ENCODE measurements at places on chromosomes 6 and 20.

DNA sequence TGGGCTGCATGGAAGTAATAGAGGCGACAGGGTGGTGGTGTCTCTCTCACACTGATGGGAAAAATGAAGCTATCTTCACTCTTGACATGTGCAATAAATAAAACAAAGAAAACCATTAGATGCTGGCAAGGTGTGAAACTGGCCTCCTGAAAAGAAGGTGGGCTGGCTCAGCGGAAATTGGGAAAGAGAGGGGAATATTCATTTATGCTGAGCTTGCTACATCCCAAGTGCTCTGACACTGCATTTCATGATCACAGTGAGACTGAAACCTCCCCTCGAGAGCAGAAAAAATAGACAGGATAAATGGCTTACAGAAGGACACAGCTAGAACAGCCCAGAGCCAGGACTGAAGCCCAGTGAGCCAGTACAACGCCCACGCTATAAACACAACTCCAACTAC, 112.1 kb upstream of the SMLR1 start:
- no peak for DNase-seq

DNA sequence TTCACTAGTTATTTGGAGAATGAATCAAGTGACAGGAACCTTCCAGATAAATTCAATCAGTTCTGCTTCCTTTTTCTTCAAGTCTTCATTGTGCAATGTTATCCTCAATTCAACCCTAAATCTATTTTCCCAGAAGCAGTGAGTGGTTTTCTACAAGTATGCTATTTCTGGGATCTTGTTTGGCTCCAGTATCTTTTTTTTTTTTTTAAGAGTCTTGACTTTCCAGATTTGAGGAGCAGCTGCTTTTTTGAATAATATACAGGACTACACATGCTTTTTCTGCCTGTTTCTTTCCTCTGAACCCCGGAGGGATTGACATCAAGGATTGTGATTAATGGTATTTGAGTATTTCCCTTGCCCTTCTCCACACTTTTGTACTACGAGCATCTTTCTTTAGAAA, 339.2 kb upstream of the JAG1 start:
- DNase-seq, result no peak

GRCh38 chr6:124036384-124036783, 232.7 kb downstream of the NKAIN2 start:
- DNase-seq, result no peak

DNA sequence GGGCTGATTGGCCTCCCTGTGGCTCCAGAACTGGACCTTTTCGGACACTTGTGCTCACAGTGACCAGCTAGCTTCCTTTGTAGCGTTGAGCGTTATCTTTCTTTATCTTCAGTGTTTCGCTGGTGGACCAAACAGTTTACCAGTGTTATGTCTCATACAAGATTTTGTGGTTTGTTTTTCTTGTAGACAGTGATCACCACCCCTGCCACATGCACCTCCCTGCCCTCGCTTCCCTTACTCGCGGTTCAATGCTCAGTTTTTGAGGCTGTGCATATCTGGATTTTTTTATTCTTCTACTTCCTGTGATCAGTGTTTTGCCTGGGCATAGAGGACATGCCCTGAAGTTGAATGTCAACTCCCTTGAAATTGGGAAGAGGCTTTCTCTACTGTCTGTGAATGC, 16.4 kb downstream of the MYT1 start:
- no peak for DNase-seq

DNA sequence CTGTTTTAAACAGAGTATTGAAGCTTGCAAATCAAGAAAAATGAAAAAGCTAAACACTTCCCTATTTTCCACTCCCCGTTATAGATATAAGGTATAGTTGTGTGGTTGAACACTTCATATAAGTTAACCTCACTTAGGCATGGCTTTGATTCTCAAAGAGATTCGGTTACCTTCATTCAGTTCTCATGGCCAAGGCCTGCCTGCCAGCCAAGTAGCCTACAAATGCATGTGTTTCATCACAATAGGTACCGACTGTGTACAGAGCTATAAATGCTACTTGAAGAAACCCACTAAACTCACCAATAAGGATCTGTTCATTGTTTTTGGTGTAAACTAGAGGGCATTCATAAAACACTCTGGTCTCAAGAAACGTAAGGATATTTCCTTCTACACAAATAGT, 27.8 kb downstream of the PM20D2 start:
- DNase-seq, result no peak

- no peak for DNase-seq
Measured at GRCh38 chr6:57048577-57048976, 2.1 kb downstream of the KIAA1586 start.

GRCh38 chr6:137731960-137732616, 135.0 kb upstream of the TNFAIP3 start:
- no peak for DNase-seq

DNA sequence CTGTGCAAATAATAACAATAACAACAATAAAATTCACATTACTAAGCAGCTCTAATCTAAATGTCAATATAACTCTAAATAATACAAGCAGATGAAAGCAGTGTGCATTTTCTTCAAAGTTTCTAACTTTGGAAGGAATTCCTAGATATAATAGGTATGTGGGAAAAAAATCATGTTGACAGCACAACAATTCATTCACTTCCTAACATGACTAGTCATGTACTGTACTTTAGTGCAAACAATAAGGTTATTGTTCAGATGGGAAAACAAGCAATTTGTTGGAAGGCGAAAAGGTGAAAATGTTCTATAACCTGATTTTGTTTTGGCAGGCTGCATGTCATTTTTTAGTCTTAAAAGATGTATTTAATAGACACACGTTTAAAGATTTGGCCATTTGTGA, 484.3 kb upstream of the JAG1 start:
- DNase-seq, result no peak

GRCh38 chr6:15546591-15546990, 116.2 kb downstream of the DTNBP1 start:
- no peak for DNase-seq

DNA sequence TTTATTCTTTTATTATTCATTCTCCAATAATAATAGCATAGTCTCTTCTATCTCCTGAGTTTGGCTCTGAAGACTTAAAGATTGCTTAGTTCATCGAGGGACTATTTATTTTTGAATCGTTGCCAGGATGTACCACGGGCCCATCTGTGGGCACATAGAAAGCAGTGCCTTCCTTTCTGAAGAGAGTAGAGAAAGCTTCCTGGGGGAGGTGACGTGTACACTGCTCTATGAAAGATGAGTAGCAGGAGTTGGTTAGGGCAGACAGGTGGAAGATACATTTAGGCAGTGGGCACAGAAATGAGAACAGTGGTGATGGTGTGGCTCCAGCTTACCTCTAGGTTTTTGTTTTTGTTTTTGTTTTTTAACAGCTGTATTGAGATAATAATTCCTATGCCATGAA, 98.4 kb downstream of the CDKAL1 start:
- DNase-seq, result no peak

DNA sequence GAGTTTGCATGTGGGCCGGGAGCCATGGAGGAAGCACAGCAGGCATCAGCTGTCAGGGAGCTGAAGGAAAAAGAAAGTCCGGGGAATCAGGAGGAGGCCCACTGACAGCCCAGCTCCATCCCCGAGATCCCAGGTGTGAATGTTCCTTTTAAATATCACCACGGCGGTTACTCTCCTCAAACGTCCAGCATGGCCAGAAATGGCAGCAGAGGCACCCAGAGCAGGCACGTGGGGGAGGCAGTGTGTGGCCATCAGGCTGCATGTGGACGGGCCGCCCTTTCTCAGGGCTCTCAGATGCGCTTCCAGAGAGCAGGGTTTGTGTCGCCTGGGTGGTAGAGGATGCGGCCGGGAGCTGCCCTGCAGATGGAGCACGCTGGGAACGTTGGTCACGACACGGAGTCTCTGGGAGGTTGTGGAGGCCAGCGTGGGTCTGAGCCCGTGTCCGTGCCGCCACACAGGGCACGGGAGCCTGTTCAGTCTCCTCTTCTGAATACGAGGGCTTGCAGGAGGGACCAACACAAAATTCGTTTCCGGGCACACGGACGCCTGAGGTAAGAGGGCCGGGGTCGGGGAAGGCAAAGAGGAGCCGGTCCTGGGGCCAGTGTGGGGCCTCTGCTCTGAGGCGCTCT, 45.3 kb upstream of the DACT2 start:
- no peak for DNase-seq

DNA sequence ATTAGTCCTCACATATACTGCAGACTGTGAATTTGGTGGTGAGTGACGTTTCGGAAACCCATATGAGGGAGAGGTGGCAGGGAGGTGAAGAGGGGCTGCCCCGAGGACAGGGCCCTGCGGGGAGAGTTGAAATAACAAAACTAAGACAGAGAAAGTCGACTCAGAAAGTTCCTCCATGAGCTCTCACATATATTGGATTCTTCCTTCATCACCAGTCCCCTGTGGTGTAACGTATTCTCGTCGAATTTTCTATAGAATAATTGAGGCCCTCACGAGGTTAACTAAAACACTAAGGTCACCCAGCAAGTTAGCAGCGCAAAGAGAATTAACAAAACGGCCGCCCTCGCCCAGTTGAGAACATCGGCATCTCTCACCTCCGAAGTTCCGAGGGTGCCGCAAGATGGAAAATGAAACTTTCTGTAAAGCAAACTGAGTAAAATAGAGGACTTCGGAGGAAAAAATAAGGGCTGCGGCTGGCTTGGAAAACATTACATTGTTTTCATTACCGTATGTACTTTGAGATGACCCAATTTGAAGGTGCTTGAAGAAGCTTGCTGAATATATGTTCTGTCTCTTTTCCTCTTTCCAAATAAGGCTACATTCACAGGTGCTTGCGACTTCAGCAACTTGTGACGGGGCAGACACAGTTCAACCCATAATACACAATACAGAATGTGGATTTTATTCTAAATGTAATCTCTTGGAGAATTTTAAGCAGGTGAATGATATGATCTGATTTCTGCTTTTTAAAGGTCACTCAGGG, 490.9 kb upstream of the JARID2 start:
- peak; percentile 66 for DNase-seq

- peak; percentile 48 for DNase-seq
Measured at GRCh38 chr6:32194825-32195651, 2.6 kb upstream of the GPSM3 start.

GRCh38 chr6:43766500-43766853, 3.5 kb upstream of the VEGFA start:
- DNase-seq, result no peak

DNA sequence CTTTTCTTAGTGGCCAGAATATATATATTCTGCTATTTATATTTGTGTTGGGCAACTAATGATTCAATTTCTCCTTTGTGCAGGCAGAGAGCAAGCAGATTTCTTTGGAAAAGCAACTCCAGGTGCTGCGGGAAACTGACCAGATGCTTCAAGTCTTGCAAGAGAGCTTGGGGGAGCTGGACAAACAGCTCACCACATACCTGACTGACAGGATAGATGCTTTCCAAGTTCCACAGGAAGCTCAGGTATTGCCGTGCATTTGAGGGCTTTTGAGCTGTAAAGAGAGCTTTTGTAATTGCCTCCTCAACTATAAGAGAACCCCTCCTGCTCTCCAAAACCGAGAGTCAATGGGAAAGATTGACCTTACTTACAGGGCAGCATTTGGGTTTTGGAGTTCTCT, 203.5 kb downstream of the UTRN start:
- DNase-seq, result no peak

DNA sequence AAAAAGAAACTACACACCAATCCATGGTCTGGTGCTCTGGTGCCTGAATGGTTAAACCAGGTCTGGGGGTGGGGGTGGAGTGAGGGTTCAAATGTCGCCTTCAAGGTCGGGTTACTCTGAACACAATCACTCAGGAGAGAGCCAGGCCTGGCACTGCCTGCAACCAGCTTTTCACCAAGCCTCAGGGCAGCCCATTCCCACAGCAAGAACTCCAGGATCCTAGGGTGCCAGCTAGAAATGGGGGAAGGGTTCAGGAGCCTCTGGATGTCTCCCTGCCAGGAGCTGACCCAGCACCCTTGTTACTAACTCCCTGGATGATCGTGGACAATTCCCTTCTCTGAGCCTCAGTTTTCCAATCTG, 6.7 kb downstream of the SDC4 start:
- no peak for DNase-seq

DNA sequence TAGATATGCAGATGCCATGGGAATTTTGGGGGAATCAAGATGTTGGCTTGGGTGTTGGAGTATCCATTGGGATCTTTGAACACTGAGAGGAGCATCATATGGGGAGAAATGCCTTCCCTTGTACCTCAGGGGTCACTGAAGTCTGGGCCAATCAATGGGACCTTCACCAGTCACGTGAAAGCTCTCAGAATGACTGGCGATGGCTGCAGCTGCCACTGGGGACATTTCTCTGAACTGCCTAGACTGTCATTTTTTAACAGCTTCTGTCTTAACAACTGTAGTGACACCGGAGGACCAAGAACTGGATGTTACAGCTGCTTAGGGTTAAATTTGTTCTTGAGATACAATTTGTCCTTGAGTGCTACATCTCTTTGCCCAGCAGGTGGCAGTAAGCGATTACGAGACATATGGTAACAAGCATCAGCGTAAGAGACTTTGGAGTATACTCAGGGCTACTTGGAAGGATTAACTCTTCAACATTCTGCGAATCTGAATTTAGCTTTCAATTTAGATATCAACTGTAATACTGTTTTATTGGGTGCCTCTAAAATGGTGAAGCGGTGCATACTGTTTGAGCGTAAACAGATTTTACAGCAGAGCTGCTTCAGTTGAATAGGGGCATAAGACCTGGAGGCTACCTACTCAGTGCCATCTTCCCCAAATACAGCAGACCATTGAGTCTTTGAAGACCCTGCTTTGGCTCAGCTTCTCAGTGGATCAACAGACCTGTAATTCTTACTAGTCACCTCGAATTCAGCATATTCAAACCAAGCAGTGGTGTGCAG, 36.0 kb downstream of the CCN2 start:
- peak; percentile 33 for DNase-seq

DNA sequence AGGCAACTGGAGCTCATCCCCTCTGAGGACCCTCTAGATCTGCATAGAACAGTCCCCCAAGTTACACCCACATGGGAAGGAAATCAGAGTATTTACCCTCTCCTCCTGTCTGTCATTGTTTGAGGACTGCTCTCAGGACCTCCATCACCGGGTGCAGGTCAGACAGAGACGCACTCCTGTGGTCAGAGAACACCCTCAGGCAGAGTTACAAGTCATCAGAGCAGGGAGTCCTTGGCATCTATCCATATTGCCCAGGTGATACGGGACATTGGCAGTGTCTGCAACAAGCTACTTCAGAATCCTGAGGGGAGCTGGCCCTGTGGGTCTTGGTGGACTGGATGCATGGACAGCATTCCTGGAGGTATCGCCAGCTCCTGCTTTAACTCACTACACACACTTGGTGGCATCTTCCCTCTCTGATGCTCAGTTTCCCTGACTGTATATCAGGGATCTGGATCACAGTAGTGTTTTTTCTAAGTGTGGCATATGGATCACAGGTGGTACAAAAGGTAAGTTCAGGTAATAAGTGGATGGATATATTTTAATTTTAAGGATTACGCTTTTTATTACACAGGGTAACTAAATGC, 15.1 kb upstream of the ISM1 start:
- no peak for DNase-seq

- peak; percentile 36 for DNase-seq
Measured at GRCh38 chr6:4133941-4134838, 1.2 kb downstream of the ECI2 start.

GRCh38 chr20:58389324-58389967, 417 bp downstream of the VAPB start:
- DNase-seq, result no peak

GRCh38 chr6:150333585-150333941, 35.2 kb upstream of the IYD start:
- no peak for DNase-seq

GRCh38 chr20:10314198-10314597, 95.6 kb downstream of the SNAP25 start:
- no peak for DNase-seq

- DNase-seq, result no peak
Measured at GRCh38 chr6:122853259-122853995, 64.4 kb downstream of the SMPDL3A start.

GRCh38 chr6:46501136-46502089, 10.2 kb upstream of the RCAN2 start:
- DNase-seq, result no peak
